ENCODE measurements at places on chromosomes 4 and X.

GRCh38 chrX:119690921-119691716 lies 1.8 kb downstream of the SEPTIN6 start:
- DNase-seq: no peak

GRCh38 chrX:48802905-48803200 lies 986 bp downstream of the HDAC6 start:
- DNase-seq: no peak

- DNase-seq: no peak
These were observed 22.0 kb downstream of the ADH7 start for GRCh38 chr4:99413140-99413539.

DNA sequence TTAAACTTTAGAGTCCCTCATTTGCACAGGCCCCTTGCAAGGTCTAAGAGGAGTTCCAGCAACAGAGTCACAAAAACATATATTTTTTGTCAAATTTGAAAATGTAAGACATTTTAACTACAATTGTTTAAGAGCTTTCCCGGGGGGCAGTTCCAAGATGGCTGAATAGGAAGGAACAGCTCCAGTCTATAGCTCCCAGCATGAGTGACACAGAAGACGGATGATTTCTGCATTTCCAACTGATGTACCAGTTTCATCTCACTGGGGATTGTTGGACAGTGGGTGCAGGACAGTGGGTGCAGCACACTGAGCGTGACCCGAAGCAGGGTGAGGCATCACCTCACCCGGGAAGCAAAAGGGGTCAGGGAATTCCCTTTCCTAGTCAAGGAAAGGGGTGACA lies 71.4 kb upstream of the NMU start:
- DNase-seq: no peak

DNA sequence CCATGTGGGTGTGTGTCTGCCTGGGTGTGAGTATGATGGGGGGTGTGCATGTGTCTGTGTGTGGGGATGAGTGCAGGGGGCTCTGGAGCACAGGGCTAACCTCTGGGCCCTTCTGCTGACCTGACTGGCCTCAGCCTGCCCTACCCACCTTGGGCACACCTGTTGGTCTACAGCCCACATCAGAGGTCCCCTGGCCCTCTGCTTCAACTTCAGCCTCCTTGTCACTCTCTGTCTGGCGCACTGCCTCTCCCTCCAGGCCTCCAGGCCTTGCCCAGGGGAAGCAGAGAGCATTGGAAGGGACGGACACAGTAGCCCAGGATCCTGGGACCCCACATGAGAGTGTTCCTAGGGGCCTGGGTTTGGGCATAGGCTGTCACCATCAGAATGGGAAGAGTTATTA lies 115.4 kb downstream of the EFNB1 start:
- DNase-seq: no peak

DNA sequence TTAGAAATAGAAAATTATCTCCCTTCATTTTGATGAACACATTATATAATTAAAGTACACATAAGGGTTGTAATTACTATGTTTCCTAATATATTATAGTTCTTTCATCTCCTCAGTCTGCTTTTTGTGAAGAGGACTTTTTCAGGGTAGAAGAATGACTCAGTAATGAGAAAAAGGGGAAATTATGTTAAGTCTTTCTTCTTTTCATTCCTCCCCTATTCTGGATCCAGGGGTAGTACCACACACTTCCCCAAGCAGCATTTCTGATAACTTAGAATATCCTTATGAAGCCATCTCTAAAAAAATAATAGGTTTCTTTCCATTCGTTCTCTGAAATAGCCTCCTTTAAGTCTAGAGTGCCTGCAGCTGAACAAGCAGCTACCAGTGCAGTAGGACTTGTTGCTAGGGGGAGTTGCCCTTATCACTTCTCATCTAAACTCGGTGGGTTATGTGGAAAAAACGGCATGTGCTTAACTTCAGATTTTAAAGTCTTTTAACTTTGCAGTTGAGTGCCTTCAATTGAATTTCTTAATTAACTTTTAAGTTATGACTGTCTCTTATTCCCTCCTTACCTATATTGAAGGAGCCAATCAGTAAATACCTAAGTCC lies 184.8 kb downstream of the ARHGAP24 start:
- DNase-seq: no peak

GRCh38 chrX:16712548-16713155 lies at the start of gene CTPS2:
Gene CTPS2, minus strand, starts transcription at chrX:16712669. Its CDS starts 9,767 bp downstream, at chrX:16702902.
- DNase-seq: peak; percentile 71

DNA sequence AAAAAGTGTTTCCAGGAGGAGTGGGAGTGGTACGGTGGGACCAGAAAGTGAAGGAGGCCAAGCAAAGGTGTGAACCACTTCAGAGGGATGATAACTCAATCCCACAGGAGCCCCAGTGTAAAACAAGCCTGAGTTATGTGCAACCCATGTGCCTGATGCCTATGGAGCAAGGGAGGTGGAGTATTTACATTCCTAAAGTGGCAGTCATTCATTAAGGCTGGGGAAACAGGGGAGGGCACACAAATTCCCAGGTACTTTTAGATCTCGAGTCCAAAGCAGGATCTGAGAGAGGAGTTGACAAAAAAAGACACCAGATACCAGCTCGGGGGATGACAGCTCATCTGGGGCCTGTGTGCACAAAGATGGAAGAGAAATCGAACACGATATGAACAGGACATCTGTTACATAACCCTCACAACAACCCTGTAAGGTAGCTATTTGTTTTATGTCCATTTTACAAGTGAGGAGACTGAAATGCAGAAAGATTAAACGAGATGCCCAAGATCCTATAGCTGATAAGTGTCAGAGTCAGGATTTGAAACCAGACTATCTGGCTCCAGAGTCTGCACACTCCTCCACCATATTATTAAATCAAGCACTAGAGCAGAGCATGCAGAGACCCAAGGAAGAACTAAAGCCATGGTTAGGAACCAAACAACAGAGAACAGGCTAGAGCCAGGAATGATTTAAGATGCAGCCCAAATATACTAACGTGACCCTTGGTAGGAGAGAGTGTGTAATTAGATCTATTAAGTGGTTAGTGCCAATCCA lies 91.9 kb upstream of the MAPK10 start:
- DNase-seq: no peak

GRCh38 chr4:161252520-161253141 lies 911.2 kb downstream of the FSTL5 start:
- DNase-seq: peak; percentile 34

DNA sequence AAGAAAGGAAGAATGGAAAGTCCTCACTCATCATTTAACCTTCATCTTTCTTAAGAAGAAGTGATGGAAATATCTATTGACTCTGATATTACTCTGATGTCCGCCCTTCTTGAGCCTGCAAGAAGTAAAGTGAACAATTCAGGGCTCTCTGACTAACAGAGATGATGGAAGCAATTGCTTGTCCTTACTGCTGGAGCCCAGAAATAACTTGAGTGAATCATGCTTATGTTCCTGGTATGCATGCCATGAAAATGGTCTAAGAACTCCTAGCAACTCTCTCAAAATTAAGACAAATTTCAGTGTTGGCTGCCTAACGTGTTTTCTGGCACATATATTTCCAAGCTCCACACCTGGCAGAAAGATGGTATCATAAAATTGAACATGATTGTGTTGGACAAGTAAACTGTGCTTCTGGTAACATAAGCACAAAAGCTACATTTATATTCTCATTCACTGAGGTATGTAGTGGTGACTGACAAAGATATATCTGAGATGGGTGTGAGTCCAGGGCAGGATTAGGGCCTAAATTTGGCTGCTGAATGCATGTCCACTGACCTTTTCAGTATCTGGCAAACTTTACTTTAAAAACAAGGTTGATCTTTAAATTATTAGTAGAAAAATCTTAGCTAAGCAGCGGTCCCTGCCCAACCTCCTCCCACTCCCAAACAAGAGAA lies 109.2 kb upstream of the OTUD4 start:
- no peak for DNase-seq

GRCh38 chrX:146055733-146056132 lies 238.1 kb downstream of the SLITRK2 start:
- DNase-seq: no peak

DNA sequence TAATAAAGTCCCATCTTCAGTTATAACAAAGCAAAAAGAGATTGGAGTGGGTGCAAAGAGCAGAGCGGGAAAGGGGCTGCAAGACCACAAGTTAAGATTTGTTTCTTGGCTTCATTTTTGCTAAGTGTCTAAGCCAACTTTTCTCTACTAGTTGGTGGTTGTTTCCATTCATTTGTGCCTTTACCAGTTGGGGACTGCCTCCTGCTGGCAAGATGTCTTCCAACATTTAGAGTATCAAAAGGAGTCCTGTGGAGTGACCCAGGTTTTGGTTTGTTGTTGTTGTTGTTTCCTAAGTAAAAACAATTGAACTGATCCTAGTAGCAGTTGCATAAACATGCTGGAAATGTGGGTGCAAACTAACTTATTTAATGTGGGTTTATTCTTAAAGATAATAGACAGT lies 121.1 kb downstream of the SPATA18 start:
- DNase-seq: no peak

- no peak for DNase-seq
These were observed 54.4 kb upstream of the SMAD1 start for GRCh38 chr4:145427221-145427620.

DNA sequence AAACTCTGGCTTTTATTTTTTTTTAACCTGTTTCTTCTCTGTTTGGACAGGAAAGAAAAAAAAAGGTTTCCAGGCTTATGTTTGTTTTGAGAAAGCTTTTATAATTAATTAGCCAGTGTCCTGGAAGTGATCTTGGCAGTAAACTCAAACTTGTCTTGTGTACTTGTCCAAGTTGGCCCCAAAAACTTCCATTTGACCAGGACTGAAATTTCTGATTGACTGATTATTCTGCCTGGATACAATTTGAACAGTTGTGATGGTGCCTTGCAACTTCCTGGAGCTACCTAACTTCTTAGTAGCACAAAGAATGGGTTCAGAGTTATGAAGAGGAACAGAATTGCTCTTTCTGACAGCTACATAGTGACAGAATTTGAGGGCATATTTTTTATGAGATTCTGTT lies 62.0 kb downstream of the SLC4A4 start:
- DNase-seq: no peak

GRCh38 chrX:139044680-139045079 lies 333.2 kb upstream of the FGF13 start:
- DNase-seq: no peak

DNA sequence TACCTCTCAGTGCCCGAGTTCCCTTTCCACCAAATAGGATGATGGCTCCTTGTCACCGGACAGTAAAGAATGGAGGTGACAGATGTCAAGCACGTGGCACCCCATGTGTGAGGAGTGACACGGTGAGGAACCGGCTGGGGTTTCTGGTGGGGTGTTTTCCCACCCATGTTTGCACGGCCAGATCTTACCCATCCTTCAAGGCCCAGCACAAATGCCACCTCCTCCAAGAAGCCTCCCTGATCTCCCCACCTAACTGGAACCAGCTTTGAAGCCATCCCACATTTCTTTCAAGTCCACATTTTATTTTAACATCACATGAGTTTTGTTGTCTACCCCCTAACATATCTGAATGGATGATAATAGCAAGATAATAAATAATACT lies 63.0 kb downstream of the WFS1 start:
- DNase-seq: no peak

Data from GM10248 (cell line).